ENCODE measurements at places on chromosomes 16 and 17.
A peak's percentile ranks its signal among the peaks of the same experiment; 100 is the strongest.

DNA sequence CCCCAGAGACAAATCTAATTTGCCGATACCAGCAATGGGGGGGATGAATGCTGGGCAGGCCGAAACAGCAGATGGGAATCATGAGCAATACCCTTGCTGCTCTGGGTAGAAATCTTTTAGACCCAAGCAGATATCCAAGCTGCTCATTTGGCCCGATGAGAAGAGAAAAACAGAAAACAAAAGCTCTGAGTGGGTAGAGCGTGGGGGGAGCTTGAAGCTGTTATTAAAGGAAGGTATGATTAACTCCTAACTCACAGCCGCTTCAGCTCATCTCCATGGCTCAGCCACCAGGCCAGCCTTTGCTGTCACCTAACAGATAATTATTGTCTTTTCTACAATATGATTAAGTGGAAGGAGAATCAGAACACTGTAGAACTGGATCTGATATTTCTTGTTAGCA lies 58.3 kb downstream of the VPS35L start:
- DNase-seq, result no peak

DNA sequence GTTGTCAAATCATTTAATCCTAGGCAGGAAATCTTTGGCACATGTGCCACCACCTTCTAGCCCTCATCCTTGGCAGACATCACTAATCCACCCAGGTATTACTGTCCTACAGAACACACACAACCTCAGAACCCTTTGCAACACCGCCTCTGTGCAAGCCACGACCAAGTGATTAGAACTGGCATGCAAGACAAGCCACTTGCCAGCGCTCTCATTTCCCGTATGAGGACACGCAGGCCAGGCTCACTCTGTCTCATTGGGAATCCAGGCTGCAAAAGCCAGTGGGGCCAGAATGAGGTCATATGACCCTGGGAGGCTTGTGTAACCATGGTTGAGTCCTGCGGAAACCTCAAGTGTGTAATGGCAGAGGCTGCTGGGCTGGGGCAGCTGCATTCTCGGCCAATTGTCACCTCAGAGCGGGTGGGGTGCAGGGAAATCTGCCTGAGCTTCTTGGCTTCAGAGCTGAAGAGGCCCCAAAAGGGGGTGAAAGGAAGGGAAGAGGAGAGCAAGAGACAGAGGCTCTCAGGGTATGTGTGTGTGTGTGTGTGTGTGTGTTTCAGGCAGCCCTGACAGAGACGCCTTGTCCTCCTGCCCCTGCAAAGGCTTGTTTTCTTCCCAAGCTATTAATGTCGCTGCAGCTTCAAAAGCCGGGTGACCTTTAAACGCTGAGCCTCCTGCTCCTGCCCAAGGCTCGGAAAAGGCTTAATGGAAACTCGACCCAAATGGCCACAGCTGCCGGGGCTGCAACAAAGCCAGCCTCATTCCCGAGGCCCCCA lies 43.2 kb upstream of the MRPS23 start:
- DNase-seq, result peak; percentile 78

DNA sequence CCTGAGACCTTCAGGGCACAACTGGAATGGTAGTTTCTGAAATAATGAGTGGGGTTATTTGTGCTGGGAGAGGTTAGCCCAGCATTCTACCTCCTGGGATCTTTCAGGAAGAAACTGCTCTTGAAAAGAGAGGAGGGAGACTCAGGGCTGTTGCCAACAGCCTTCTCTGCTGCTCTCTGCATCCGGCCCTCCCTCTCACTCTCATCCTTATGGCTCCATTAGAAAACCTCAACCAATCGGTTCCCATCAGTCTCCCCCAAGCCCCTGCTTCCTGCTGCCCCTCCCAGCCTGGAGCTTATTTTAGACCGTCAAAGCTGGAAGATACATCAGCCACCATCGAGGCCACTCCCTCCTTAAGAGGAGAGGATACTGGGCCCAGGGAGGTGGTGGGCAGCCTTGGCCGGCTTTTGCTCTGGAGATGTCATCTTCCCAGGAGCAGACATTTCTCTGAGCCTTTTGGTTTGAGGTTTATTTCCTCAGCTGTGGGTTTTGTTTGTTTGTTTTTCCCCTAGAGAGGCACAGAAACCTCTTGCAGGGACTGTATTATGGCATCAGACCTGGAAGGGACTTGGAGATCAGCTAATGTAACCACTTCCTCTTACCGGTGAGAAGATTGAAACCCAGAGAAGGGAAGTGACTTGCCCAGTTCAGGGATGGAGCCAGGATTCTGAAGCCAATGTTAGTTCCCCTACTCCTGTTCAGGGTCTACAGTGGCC lies 2.7 kb downstream of the MPRIP start:
- DNase-seq, result no peak

- DNase-seq, result no peak
Observed at GRCh38 chr16:57127037-57127763, 34.8 kb downstream of the CPNE2 start.

- peak; percentile 41 for DNase-seq
Observed at GRCh38 chr17:82051776-82052637, at the start of the genes GPS1 and RFNG. TSS of gene GPS1 (plus strand) at chr17:82051898. CDS start at chr17:82051932, 34 bp downstream. TSS of gene RFNG (minus strand) at chr17:82051811. CDS start at chr17:82051766, 45 bp downstream.

DNA sequence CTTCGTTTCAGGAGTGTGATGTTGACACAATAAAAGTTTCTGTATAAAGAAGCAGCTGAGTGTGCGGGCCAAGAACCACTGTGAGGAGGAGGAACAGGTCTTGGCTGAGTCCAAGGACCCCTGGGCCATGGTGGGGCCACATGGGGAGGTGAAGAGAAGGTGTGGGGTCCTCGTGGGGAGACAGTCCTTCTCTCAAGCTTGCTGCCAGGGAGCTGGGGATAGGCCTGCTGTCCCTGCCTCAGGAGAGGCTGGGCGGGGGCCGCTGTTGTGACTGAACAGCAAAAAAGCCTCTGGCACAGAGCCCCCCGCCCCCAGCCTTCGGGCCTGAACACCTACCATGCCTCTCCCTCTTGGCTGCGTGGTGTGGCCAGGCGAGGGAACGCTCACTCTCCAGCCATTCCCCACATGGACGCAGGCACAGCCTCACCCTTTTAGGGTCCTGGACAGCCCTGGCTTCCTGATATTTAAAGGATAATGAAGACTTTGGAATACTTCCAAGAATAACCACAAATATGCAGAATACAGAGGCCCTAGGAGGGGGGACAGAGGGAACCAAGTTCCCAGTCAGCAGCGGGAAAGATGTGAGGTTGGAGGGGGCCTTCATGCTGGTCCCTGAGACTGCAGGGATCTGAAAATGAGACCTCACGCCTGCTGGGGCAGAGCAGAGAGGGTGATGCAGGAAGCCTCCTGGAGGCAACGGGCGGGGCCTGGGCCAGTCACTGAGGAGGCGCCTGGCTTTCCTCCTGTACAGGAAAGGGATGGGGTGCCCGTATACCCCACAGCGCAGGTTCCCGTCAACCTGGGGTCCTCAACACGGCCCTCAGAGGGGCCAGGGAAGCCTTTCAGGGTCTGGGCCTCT lies 100.0 kb upstream of the CREBBP start:
- DNase-seq, result no peak

GRCh38 chr16:12300945-12301500 lies 324.5 kb downstream of the SNX29 start:
- DNase-seq, result no peak

DNA sequence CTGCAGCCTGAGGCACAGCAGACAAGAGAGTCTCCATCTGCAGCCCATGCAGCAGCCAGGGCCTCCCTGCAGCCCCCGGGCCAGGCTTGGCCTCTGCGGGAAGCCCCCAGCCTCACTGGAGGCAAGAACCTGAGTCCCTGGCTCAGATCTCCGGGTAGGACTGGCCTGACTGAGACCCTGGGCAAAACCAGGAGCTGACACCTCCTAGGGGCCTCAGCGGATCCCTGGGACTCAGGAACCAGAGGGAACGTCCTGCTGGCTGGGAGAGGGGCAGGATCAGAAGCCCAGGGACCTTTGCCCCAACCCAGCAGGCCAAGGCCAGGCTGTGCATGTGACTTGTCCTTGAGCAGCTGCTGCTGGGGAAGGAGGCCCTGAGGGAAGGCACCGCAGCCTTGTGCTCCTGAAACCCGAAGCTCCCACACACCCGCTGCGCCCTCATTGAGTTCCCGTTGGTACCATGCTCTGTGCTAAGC lies 1.7 kb upstream of the PRSS21 start:
- no peak for DNase-seq
